ENCODE measurements at places on chromosomes 13 and 19. TPM values are rescaled to one million over a fixed set of nuclear protein-coding genes. Genes with fewer than 3 reads are reported as not detected.

- H3K4me3 ChIP-seq = no peak overlapping the region
- H3K36me3 ChIP-seq = no peaks in the 10 kb centered on the region
- peaks cover 7% of the 10 kb centered on the region for H3K27me3 ChIP-seq
- no peak for DNase-seq
Measured at GRCh38 chr19:48897181-48897580, 1.4 kb downstream of the TULP2 start.

DNA sequence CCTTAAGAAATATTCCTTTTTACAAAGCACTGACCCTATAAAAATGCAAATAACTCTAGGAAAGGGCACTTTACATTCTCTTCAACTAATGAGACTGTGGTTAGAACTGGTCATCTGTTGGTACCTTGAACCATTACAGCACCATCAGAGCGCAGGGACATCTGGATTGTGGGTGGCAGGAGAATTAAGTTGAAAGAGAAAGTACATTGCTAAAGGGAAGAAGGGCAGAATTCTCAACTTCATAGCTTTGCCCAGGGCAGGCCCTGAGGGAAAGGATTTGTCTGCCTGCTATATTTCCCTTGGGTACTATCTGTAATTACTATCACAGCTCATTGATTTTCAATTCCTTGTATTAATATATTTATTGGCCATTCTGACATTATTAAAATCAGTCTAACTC, 196.8 kb downstream of the KLF12 start:
- H3K4me3 ChIP-seq = no peak overlapping the region
- DNase-seq = no peak
- H3K36me3 ChIP-seq = no peaks in the 10 kb centered on the region
- peaks cover 53% of the 10 kb centered on the region for H3K4me1 ChIP-seq

GRCh38 chr13:97327086-97327485, 105.0 kb downstream of the MBNL2 start:
- H3K4me3 ChIP-seq = no peak overlapping the region
- H3K27ac ChIP-seq = no peak overlapping the region
- DNase-seq = no peak
- H3K4me1 ChIP-seq = peaks cover 16% of the 10 kb centered on the region

GRCh38 chr13:80010846-80011245, 330.1 kb downstream of the SPRY2 start:
- H3K4me1 ChIP-seq = no peaks in the 10 kb centered on the region
- no peak overlapping the region for H3K4me3 ChIP-seq
- DNase-seq = no peak
- H3K36me3 ChIP-seq = no peaks in the 10 kb centered on the region

- H3K27me3 ChIP-seq = peaks cover 20% of the 10 kb centered on the region
- peaks cover 7% of the 10 kb centered on the region for H3K4me1 ChIP-seq
- no peak for DNase-seq
- H3K36me3 ChIP-seq = peaks cover 5% of the 10 kb centered on the region
Measured at GRCh38 chr13:75635101-75635827, 866 bp upstream of the LMO7 start.

- peaks cover 14% of the 10 kb centered on the region for H3K36me3 ChIP-seq
- DNase-seq = no peak
- no peaks in the 10 kb centered on the region for H3K27me3 ChIP-seq
- no peak overlapping the region for H3K27ac ChIP-seq
Measured at GRCh38 chr19:11611730-11612129, 14.4 kb downstream of the ZNF627 start.

GRCh38 chr13:102593466-102593865, 3.3 kb upstream of the TPP2 start:
- H3K27ac ChIP-seq = no peak overlapping the region
- H3K36me3 ChIP-seq = peaks cover 6% of the 10 kb centered on the region
- DNase-seq = no peak

DNA sequence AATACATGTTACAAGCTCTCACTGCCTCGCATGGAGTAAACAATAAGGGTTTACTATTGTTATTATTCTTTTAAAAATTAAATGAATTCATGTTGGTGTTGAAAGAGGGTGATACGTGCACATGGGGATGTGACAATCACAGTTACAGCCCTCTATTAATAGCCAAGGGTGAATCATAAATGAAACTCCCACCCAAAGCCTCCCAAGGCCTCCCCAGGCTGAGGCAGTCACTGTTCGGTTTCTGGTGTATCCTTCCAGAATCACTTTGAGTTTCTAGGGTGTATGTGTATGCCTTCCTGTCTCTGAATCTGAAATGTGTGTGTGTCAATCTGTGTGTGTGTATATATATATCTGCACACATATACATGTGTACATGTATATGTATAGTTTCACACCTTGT, 73.4 kb downstream of the AKAP11 start:
- no peak overlapping the region for H3K4me3 ChIP-seq
- no peak overlapping the region for H3K27ac ChIP-seq
- DNase-seq = no peak

DNA sequence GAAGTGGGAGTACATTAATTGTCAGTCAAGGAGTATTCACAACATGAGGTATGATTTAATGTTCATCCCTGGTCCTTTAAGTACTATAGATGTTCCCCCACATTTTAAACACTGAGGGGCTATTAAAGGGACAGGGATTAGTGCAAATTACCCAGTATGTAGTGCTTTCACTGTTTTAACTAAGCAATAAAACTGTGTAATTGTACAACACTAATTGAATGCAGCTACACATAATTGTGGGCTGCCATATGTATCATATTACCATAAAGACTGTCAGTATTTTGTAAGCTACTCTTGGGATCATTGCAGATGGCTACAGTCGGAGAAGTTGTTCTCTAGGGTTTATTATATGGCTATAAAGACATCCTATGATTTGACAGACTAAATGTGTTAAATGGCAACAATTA, 316.6 kb downstream of the DCLK1 start:
- no peak overlapping the region for H3K4me3 ChIP-seq
- no peaks in the 10 kb centered on the region for H3K36me3 ChIP-seq
- no peaks in the 10 kb centered on the region for H3K4me1 ChIP-seq

DNA sequence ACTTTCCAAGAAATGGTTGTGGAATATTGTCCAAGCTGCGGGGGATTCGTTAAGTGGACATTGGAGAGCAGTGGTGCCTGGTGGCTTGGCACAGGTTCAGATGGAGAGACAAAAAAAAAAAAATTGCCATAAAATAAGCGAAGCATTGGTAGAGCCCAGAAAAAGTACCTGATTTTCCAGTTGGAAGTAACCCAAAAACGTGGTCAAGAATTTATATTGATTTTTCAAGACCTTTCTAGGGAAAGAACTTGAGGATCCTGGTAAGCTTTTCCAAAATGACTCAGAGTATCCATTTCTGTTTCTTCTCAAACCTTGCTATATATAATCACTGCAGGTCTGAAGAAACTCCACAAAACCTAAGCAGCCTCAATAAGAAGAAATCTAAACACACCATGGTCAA, 94.6 kb downstream of the ING1 start:
- H3K27ac ChIP-seq = no peak overlapping the region
- no peak overlapping the region for H3K4me3 ChIP-seq
- DNase-seq = no peak
- peaks cover 3% of the 10 kb centered on the region for H3K4me1 ChIP-seq

DNA sequence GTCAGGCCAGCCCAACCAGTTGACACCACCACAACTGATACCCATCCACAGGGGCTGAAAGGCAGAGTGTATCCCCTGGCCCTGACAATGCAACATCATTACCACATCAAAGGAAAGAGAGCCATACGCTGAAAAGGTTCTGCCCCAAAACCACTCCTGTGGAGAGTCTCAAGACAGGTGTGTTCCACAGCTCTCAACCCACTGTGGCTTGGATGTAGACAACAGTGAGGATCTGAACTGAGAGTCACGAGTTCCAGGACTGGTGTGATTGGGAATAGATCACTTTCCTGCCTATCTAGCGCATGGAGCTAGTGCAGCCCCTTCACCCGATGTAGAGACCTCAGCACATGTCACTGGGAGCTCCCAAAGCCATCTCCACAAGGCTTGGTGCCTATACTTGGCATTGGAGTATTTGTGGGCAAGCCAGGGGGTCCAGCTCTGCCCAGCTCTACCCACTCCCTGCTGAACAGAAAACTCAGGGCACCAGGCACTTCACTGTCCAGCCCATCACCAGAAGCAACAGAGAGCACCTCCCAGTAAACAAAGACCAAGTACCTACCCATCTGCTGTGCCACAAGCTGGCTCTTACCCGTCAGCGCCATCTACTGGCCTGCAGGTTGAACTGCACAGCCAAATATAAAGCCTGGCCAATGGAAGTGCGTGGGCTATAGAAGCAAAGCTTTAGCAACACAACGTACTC, 579.5 kb downstream of the UQCRFS1 start:
- H3K4me3 ChIP-seq = no peak overlapping the region
- H3K27me3 ChIP-seq = peaks cover 2% of the 10 kb centered on the region
- no peak overlapping the region for H3K27ac ChIP-seq
- DNase-seq = peak; percentile 74
- H3K4me1 ChIP-seq = peaks cover 24% of the 10 kb centered on the region

- H3K36me3 ChIP-seq = no peaks in the 10 kb centered on the region
- H3K4me3 ChIP-seq = no peak overlapping the region
- DNase-seq = no peak
- no peaks in the 10 kb centered on the region for H3K27me3 ChIP-seq
Measured at GRCh38 chr19:4103080-4103433, 20.9 kb downstream of the MAP2K2 start.

DNA sequence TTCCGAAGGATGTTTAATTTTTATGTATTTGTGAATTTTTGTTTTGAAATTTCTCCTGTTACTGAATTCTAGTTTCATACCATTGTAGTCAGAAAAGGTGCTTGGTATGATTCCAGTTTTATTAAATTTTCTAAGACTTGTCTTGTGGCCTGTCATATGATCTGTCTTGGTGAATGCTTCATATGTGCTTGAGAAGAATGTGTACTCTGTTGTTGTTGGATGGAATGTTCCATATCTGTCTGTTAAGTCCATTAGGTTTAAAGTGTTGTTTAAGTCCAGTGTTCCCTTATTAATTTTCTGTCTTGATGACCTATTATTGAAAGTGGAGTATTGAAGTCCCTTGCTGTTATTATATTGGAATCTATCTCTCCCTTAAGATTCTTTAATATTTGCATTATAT, 273.9 kb downstream of the ATP8A2 start:
- no peak for DNase-seq
- H3K36me3 ChIP-seq = peaks cover 6% of the 10 kb centered on the region
- peaks cover 15% of the 10 kb centered on the region for H3K27me3 ChIP-seq
- no peak overlapping the region for H3K27ac ChIP-seq
- H3K4me3 ChIP-seq = no peak overlapping the region

EPS8L1 gene
- total RNA-seq = 8.7 TPM

ZNF528 gene
- total RNA-seq = 8.3 TPM

ZNF534 gene
- total RNA-seq = not detected

SOX21 gene
- not detected for total RNA-seq

DIS3 gene
- total RNA-seq = 41.6 TPM

SIGLEC5 gene
- total RNA-seq = 0.22 TPM
